Fibroblast of lung (primary cell): ENCODE measurements at places on chromosomes 13 and 19.
A peak's percentile ranks its signal among the peaks of the same experiment; 100 is the strongest.

GRCh38 chr13:98664047-98664446 is 87.1 kb upstream of the STK24 start:
- H3K4me1 ChIP-seq, result no peaks in the 10 kb centered on the region
- H3K27ac ChIP-seq, result no peak overlapping the region
- peak; percentile 95 for DNase-seq
- no peak overlapping the region for H3K4me3 ChIP-seq
- peaks cover 2% of the 10 kb centered on the region for H3K27me3 ChIP-seq

DNA sequence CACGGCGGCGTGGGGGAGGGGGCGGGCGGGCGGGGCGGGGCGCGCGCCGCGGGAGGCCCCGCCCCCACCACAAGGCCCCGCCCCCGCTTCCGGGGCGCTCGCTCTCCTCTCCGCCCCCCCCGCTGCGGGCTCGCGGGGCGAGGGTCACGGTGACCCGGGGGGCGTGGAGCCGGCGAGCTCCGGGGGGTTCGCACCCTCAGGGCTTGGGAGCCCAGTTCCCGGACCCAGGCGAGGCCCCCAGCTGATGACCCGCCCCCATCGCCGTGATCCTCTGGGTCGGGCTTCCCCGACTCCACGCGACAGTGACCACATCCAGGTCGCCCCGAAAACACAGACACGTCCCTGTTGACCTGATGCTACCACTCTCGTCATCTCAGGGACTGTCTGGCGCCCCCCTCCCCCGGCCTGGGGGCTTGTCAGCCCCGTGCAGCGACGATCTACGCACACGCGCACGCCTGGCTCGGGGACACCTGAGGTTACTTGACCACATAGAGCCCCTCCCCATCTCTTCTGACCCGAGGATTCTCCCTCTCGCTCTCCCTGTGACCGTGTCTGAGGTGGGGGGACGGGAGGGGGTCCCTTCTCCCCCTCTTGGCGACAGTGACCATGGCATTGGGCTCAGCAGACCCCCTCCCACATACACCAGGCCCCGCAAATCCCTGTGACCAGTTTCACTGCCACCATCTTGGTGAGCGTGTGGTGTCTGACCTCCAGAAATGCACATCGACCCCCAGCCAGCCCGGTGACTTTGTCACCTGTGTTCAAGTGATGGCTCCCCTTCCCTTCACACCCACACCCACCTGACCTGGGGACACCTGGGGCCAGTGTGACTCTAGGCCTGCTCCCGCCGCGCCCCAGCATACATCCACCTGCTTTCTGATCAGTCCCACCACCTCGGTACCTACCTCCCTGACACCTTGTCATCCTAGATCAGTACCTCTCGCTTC is 670 bp downstream of the MAP2K7 start:
- no peaks in the 10 kb centered on the region for H3K27me3 ChIP-seq
- H3K4me1 ChIP-seq, result peaks cover 6% of the 10 kb centered on the region
- peak overlapping the region; percentile 82 for H3K4me3 ChIP-seq
- DNase-seq, result no peak

- H3K4me1 ChIP-seq, result no peaks in the 10 kb centered on the region
- DNase-seq, result no peak
- H3K36me3 ChIP-seq, result no peaks in the 10 kb centered on the region
Observed at GRCh38 chr19:44792281-44792680, 14.6 kb downstream of the CBLC start.

GRCh38 chr19:48627201-48627864 is 8.0 kb downstream of the SPHK2 start:
- peaks cover 16% of the 10 kb centered on the region for H3K4me1 ChIP-seq
- H3K4me3 ChIP-seq, result no peak overlapping the region

DNA sequence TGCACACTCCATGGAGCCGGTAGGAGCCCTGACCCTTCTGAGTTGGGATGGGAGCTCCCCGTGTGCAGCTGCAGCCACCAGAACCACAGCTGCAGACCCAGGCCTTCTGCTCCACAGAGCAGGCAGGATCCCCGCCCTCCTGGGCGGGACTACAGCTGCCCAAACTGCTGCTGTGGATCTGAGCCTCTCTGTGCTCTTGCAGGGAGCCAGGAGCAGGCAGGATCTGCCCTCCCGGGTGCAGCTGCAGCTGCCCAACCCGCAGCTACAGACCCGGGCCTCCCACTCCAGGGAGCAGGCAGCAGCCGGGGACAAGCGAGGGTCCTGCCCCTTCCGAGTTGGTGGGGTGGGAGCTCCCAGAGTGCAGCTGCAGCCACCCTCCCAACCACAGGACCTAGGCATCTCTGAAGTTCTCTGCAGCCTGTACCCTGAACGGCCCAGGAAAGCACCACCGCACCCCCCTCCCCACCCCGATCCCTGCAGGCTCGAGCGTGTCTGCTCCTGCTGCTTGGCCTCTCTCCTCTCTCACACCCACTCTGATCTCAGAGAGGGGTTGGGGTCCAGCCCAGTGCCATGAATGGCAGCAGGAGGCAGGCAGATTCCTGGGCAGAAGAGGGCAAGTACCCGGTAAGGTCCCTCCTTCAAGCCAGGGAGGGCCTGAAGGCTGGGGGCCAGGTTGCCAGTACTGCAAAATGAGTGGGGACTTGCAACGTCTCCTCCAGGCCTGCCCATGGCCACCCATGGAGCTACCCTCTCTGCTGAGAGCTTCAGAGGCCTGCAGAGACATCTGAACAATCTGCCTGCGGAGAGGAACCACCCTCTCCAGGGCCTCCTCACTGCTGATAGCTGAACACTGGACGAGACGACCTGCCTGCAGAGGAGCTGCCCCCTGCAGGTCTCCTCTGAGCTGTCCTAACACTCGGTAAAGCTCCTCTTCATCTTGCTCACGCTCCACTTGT is 16.4 kb upstream of the EMP3 start:
- H3K4me3 ChIP-seq, result no peak overlapping the region
- peaks cover 3% of the 10 kb centered on the region for H3K27me3 ChIP-seq
- no peak overlapping the region for H3K27ac ChIP-seq
- DNase-seq, result no peak

DNA sequence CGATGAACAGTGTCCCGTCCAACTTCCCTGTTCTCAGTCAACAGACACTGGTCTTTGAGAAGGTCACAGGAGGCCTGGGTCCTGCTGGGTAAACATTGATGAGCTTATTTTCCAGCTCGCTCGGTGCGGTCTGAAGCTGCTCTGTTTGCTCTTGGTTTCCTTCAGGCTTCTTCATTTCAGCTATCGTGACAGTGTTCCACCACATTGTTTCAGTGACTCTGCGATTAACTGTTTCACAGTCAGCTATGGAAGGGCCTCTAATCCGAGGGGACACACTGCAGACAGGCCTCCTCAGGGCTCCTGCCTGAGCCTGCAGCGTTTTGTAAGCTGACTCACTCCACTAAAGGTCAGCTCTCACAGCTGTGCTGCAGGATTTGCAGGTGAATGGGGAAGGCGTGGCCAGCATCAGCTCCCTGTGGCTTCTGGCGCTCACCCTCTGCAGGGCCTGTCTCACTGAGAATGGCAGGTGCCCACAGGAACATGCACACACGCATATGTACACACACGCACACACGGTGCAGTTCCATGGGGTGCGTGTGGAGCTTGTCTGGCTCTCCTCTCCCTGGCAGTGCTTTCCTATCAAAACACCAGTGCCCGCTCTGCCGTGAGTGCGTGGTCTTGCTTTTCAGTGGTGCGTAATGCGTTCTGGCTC is 62.9 kb upstream of the MCF2L start:
- no peak overlapping the region for H3K27ac ChIP-seq
- peaks cover 7% of the 10 kb centered on the region for H3K27me3 ChIP-seq
- H3K4me1 ChIP-seq, result no peaks in the 10 kb centered on the region
- DNase-seq, result no peak
- H3K36me3 ChIP-seq, result no peaks in the 10 kb centered on the region

- no peaks in the 10 kb centered on the region for H3K4me1 ChIP-seq
- no peaks in the 10 kb centered on the region for H3K36me3 ChIP-seq
- DNase-seq, result no peak
- no peak overlapping the region for H3K27ac ChIP-seq
- no peaks in the 10 kb centered on the region for H3K27me3 ChIP-seq
- no peak overlapping the region for H3K4me3 ChIP-seq
Observed at GRCh38 chr13:100787899-100788298, 113.3 kb upstream of the TMTC4 start.

DNA sequence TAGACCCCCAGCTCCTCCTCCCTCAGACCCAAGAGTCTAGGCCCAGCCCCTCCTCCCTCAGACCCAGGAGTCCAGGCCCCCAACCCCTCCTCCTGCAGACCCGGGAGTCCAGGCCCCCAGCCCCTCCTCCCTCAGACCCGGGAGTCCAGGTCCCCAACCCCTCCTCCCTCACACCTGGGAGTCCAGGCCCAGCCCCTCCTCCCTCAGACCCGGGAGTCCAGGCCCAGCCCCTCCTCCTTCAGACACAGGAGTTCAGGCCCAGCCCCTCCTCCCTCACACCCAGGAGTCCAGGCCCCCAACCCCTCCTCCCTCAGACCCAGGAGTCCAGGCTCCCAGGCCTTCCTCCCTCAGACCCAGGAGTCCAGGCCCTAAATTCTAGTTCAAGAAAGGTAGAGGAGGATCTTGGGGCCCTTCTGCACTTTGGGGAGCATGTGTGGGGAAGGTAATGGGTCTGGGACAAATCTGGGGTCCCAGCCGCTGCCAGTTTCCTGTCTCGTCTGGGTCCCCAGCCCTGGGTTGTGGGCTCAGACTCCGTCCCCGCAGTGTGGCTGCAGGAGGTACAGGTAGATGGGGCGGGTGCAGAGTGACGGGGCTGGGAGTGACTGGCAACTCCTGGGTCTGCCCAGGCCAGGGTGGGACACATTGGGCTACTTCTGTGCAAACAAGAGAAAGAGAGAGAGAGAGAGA is 3.2 kb upstream of the TMEM190 start:
- no peak overlapping the region for H3K4me3 ChIP-seq
- no peaks in the 10 kb centered on the region for H3K36me3 ChIP-seq
- H3K27me3 ChIP-seq, result no peaks in the 10 kb centered on the region
- no peak overlapping the region for H3K27ac ChIP-seq

GRCh38 chr13:57030671-57031070 is 110.0 kb upstream of the PRR20A start:
- no peak for DNase-seq
- no peaks in the 10 kb centered on the region for H3K27me3 ChIP-seq
- H3K4me3 ChIP-seq, result no peak overlapping the region
- no peaks in the 10 kb centered on the region for H3K36me3 ChIP-seq

GRCh38 chr19:12180377-12180776 is 17.5 kb downstream of the ZNF136 start:
- no peaks in the 10 kb centered on the region for H3K36me3 ChIP-seq
- no peak overlapping the region for H3K27ac ChIP-seq
- DNase-seq, result no peak
- no peak overlapping the region for H3K4me3 ChIP-seq

DNA sequence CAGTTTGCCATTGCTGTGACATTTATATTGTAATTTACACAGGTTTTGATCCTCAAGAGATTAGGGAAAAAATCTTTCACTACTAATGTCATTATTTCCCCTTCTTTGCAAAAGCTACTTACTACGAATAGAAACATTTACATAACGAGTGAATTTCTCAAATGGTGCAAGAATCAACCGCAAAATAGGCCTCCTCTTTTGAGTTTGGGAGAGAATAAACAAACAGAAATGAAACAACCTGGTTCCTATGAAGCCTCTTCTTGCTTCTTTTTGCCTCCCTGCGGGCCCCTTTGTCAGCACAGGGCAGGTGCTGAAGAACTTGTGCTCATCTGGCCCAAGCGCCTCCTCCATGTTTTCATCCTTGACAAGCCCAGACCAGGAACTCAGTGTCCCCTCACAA is 10.1 kb upstream of the GJA3 start:
- no peak overlapping the region for H3K4me3 ChIP-seq
- H3K4me1 ChIP-seq, result peaks cover 8% of the 10 kb centered on the region
- H3K27me3 ChIP-seq, result peaks cover 8% of the 10 kb centered on the region
- no peak overlapping the region for H3K27ac ChIP-seq
- no peak for DNase-seq

DNA sequence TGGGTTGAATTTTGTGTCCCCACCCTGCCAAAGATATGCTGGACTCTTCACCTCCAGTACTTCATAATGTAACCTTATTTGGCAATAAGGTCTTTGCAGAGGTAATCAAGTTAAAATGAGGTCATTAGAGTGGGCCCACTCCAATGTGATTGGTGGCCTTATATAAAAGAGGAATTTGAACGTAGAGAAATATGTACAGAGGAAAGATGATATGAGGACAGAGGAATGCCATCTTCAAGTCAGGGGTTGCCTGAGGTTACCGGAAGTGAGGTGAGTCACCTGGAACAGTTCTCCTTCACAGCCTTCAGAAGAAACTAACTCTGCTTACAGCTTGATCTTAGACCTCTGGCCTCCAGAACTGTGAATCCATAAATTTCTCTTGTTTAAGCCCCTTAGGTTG is 69.9 kb downstream of the GPC5 start:
- H3K4me3 ChIP-seq, result no peak overlapping the region
- H3K4me1 ChIP-seq, result no peaks in the 10 kb centered on the region

GRCh38 chr19:1998712-1999708 is 16.5 kb downstream of the BTBD2 start:
- no peaks in the 10 kb centered on the region for H3K27me3 ChIP-seq
- H3K4me3 ChIP-seq, result no peak overlapping the region
- no peaks in the 10 kb centered on the region for H3K4me1 ChIP-seq

- H3K27me3 ChIP-seq, result no peaks in the 10 kb centered on the region
- H3K27ac ChIP-seq, result no peak overlapping the region
- no peak overlapping the region for H3K4me3 ChIP-seq
Observed at GRCh38 chr13:108835083-108835482, 205.7 kb downstream of the MYO16 start.

GRCh38 chr19:2034729-2035589 is 16.1 kb downstream of the MKNK2 start:
- peak; percentile 56 for DNase-seq
- H3K27ac ChIP-seq, result no peak overlapping the region
- H3K36me3 ChIP-seq, result peaks cover 3% of the 10 kb centered on the region
- H3K4me1 ChIP-seq, result peaks cover 10% of the 10 kb centered on the region
- no peaks in the 10 kb centered on the region for H3K27me3 ChIP-seq
- no peak overlapping the region for H3K4me3 ChIP-seq

DNA sequence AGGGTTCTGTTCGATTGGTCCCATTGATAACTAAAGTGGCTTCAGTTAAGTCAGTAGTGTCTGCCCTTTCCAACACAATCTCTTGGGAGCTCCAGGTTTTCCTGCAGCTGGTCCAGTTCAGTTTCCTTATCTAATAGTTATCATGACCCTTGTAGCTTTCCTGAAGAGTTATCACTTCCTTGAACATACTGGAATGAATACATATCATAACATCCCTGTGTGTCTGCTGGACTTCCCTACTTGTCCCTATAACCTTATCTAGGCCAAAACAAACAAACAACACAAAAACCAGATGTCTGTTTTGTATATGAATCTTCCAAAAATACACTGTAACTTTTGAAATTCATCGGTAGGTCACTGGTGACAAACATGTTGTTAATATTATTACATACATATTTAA is 167.6 kb downstream of the DCT start:
- peaks cover 20% of the 10 kb centered on the region for H3K4me1 ChIP-seq
- H3K36me3 ChIP-seq, result no peaks in the 10 kb centered on the region
- DNase-seq, result no peak
- H3K27ac ChIP-seq, result no peak overlapping the region
